ENCODE measurements at places on chromosomes 6 and 20.

- no peak for DNase-seq
Observed at GRCh38 chr6:30942338-30943060, 1.7 kb downstream of the MUCL3 start.

- no peak for DNase-seq
Observed at GRCh38 chr6:118968416-118968815, 33.5 kb upstream of the MCM9 start.

- no peak for DNase-seq
Observed at GRCh38 chr6:27601668-27602254, 128.9 kb upstream of the ZNF184 start.

GRCh38 chr6:109301418-109301817 is 80.8 kb downstream of the CD164 start:
- DNase-seq, result no peak

- no peak for DNase-seq
Observed at GRCh38 chr6:74069089-74069581, 373.1 kb downstream of the CD109 start.

DNA sequence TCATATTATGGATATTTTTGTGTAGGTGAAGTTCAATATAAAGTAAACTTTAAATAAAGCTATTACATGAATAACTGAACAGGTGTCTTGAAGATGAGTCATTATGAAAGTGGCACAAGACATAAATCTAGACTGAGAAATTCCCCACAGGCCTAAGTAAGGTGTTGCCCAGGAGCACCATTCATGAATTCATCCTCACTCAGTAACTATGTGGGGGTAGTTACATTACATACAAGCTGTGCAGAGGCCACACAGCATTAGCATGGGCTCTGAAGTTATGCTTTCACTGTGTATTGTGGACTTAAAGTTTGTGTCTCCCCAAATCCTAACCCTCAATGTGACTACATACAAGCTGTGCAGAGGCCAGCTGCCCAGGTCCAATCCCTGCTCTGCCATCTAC is 65.9 kb downstream of the BCAS1 start:
- no peak for DNase-seq

DNA sequence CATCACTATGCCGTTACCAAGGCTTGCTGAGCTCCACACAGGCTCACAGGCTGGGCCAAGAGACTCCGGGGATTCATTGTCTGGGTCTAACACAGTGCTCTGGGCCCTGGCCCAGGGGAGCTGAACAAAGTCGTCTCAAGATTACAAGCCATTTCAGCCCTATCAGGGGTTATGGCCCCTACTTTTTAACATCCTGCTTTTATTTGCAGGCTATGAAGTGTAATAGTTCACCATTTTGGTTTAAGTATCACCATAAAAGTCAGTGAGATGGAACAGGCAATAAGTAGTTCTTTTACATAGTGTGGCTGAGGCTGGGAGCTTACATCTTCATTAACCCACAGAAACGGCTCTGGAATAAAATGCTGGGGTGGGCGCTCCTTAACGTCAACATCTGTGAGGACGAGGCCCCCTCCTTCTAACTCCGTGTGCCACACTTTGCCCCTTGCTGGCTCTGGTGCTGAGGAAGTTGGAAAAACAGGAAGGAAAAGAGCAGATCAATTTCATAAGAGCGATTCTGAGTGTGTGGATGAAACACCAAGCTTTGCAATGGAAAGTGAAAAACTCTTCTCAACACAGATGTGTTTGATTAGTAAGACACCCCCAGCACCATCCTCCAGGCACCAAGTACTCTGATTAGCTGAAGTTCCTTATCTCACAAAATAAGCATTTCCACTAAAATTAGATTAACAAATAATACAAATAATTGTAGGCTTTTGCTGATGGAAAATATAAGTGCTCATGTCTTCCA is 447.3 kb downstream of the MAFB start:
- DNase-seq, result no peak

- DNase-seq, result no peak
Observed at GRCh38 chr20:62916703-62917476, 9.4 kb downstream of the DIDO1 start.
